ENCODE measurements at places on chromosomes 13 and 19.

- no peak overlapping the region for H3K4me3 ChIP-seq
- DNase-seq: no peak
- no peaks in the 10 kb centered on the region for H3K27me3 ChIP-seq
Measured at GRCh38 chr13:79030513-79030912, 371.6 kb upstream of the OBI1 start.

- no peak overlapping the region for H3K4me3 ChIP-seq
- no peak overlapping the region for H3K27ac ChIP-seq
- no peaks in the 10 kb centered on the region for H3K27me3 ChIP-seq
Measured at GRCh38 chr13:58160980-58161379, 529.4 kb downstream of the PCDH17 start.

DNA sequence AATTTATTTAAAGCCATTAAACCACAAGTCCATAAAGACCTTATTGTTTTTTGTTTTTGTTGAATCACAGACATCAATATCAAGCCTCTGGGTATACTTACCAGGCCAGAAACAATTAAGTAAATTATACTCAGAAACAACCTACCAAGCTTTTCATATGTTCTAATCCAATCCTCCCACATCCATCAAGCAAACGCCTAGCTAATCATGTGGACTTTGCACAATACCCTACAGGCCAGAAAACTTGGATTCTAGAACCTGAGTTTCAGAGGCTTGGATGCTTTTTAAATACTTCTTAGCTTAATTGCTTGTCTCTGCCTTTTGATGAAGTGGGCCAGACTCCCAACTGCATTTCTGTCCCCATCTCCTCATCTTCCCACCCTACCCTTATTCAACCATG lies 39.9 kb downstream of the TGDS start:
- no peak for DNase-seq
- no peaks in the 10 kb centered on the region for H3K36me3 ChIP-seq
- H3K4me3 ChIP-seq: no peak overlapping the region
- no peak overlapping the region for H3K27ac ChIP-seq
- no peaks in the 10 kb centered on the region for H3K4me1 ChIP-seq

GRCh38 chr13:106314417-106314816 lies 221.0 kb downstream of the EFNB2 start:
- no peaks in the 10 kb centered on the region for H3K36me3 ChIP-seq
- H3K27ac ChIP-seq: no peak overlapping the region
- no peaks in the 10 kb centered on the region for H3K27me3 ChIP-seq
- no peak for DNase-seq
- no peak overlapping the region for H3K4me3 ChIP-seq

GRCh38 chr13:110957181-110957884 lies 42.5 kb upstream of the ANKRD10 start:
- H3K27me3 ChIP-seq: no peaks in the 10 kb centered on the region
- no peak for DNase-seq
- H3K36me3 ChIP-seq: no peaks in the 10 kb centered on the region
- no peak overlapping the region for H3K27ac ChIP-seq

DNA sequence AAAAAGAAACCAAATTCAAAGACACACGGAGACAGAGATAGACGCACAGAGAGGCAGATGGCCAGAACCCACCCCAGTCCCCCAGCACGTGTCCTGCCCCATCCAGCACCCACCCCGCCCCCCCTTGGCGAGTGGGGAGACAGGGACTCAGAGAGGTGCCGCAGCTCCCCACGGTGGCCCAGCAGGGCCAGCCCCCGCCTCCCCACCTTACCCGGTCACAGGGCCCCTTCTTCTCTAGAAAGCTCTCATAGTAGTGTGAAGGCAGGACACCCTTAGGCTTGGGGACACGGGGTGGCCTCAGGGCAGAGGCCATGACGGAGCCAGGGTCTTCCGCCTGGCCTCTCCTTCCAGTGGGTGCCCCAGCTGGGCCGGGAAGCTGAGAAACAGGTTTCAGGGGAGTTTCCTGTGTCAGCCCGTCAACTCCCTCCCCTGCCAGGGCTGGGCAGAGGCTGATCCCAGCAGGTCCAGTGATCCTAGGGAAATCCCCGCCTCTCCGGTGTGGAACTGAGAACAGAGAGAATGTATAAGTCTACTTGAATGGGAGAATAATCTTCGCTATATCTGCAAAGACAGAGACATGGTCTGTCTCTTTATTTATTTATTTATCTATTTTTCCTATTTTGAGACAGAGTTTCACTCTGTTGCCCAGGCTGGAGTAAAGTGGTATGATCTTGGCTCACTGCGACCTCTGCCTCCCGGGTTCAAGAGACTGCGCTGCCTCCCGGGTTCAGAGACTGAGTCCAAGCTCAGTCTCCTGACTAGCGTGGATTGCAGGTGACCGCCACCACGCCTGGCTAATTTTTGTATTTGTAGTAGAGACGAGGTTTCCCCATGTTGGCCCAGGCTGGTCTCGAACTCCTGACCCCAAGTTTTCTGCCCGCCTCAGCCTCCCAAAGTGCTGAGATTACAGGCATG lies at the start of gene STAP2:
Gene STAP2, minus strand, starts transcription at position 387 of the 915 bp plus-strand sequence. Its CDS starts 74 bp downstream, at position 313.
- no peak for DNase-seq
- no peaks in the 10 kb centered on the region for H3K4me1 ChIP-seq
- H3K36me3 ChIP-seq: no peaks in the 10 kb centered on the region
- H3K27ac ChIP-seq: peak within 1 kb of the TSS; percentile 70

DNA sequence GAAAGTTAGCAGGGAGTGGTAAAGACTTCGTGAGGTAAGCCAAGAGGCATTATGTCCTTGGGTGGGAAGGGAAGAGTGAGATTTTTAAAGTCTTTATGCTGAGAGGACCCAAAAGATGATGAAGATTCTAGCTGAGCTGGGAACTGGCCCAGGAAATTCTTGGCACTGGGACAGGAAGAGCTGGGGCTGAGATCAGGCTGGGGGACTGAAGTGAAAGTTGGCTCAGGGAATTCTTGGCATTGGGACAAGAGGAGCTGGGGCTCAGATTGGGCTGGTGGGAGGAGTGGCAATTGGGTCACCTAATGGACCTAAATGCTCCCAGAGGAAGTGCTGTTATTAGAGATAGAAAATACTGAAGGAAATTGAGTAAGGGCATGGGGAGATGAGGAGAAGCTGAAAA lies 8.8 kb downstream of the SCEL start:
- no peaks in the 10 kb centered on the region for H3K36me3 ChIP-seq
- H3K4me1 ChIP-seq: no peaks in the 10 kb centered on the region
- no peaks in the 10 kb centered on the region for H3K27me3 ChIP-seq
- H3K4me3 ChIP-seq: no peak overlapping the region
- peak; percentile 51 for DNase-seq

DNA sequence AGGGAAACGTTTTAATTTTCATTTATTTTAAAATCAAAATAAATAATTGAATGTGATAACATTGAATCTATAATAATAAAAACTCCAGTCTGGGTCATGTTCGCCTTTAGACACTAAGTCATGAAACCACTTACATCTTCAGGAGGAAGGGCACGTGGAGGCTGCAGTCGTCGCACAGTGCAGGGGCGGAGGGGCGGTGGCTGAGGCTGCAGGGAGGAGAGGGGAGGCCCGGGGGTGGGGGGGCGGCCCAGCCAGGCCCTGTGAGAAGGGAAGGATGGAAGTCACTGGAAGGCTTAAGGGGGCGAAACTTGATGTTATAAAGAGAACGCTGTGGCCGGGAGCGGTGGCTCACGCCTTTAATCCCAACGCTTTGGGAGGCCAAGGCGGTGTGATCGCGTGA lies 14.9 kb upstream of the LATS2 start:
- H3K27me3 ChIP-seq: no peaks in the 10 kb centered on the region
- peak overlapping the region; percentile 37 for H3K4me3 ChIP-seq
- H3K4me1 ChIP-seq: no peaks in the 10 kb centered on the region
- H3K27ac ChIP-seq: no peak overlapping the region
- no peaks in the 10 kb centered on the region for H3K36me3 ChIP-seq

GRCh38 chr13:100860866-100861265 lies 186.3 kb upstream of the TMTC4 start:
- no peaks in the 10 kb centered on the region for H3K27me3 ChIP-seq
- DNase-seq: no peak
- no peak overlapping the region for H3K4me3 ChIP-seq
- H3K36me3 ChIP-seq: no peaks in the 10 kb centered on the region
- no peak overlapping the region for H3K27ac ChIP-seq
- no peaks in the 10 kb centered on the region for H3K4me1 ChIP-seq

GRCh38 chr19:27993619-27994570 lies 1219.1 kb downstream of the UQCRFS1 start:
- no peaks in the 10 kb centered on the region for H3K4me1 ChIP-seq
- no peak for DNase-seq
- H3K36me3 ChIP-seq: no peaks in the 10 kb centered on the region
- no peak overlapping the region for H3K4me3 ChIP-seq
- no peaks in the 10 kb centered on the region for H3K27me3 ChIP-seq

DNA sequence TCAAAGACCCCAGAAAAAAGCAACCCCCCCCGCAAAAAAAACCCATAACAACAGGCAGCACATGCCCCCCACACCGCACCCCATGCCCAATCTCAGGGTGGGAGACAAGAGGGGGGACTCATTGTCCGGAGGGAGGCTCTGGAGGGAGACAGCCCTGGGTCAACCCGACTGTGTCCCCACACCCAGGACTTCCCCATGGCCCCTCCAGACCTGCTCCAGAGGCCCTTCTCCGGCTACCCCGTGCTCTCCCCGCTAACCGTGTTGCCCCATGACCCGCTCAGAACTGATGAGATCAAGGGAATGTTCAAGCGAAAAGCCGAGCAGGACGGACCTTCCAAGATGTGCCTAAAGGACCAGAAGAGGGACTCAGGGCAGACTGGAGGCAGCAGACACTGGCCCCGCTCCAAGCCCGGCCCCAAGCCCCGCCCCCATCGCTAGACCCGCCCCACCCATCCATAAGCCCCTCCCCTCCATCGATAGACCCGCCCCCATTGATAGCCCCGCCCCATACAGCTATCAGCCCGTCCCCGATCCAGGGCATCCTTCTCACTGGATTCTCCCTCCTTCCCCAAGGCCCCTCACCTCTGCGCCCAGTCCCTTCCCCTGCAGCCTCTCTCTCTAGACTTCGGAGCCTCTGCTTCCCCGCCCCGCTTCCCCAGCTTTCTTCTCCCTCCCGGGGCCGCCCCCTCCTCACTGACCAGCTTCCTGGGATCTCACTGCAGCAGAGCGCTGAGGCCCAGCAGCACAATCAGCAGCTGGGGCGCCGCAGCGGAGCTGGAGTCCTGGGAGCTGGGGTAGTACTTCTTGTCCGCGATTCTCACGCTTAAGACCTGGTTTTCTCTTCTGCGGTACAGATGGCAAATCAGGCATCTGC lies 2.2 kb downstream of the BST2 start:
- H3K4me3 ChIP-seq: peak overlapping the region; percentile 48
- no peaks in the 10 kb centered on the region for H3K27me3 ChIP-seq
- H3K36me3 ChIP-seq: no peaks in the 10 kb centered on the region
- H3K4me1 ChIP-seq: no peaks in the 10 kb centered on the region
- DNase-seq: no peak

- H3K4me3 ChIP-seq: no peak overlapping the region
- H3K4me1 ChIP-seq: no peaks in the 10 kb centered on the region
- H3K36me3 ChIP-seq: no peaks in the 10 kb centered on the region
- no peaks in the 10 kb centered on the region for H3K27me3 ChIP-seq
Measured at GRCh38 chr13:50106559-50106958, 91.3 kb downstream of the KCNRG start.

DNA sequence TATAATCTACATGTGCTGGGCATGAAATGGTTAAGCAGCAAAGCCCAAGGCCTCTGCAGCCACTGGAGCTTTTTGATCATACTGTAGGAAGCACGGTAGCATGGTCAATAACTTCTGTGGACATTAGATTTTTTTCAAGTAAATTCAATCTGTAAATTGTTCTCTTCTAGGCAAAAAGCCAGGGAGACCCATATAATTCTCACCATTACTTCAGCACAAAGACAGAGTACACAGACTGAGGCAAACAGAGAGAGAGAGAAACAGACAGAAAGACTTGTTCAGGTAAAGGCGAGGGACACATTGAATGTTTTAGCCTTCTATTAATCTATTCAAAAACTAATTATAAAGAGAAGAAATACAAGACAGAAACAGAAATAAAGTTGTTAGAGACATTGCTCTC lies 349.4 kb downstream of the RFC3 start:
- no peaks in the 10 kb centered on the region for H3K27me3 ChIP-seq
- DNase-seq: no peak
- no peak overlapping the region for H3K4me3 ChIP-seq
- peaks cover 6% of the 10 kb centered on the region for H3K4me1 ChIP-seq
- H3K36me3 ChIP-seq: no peaks in the 10 kb centered on the region

DNA sequence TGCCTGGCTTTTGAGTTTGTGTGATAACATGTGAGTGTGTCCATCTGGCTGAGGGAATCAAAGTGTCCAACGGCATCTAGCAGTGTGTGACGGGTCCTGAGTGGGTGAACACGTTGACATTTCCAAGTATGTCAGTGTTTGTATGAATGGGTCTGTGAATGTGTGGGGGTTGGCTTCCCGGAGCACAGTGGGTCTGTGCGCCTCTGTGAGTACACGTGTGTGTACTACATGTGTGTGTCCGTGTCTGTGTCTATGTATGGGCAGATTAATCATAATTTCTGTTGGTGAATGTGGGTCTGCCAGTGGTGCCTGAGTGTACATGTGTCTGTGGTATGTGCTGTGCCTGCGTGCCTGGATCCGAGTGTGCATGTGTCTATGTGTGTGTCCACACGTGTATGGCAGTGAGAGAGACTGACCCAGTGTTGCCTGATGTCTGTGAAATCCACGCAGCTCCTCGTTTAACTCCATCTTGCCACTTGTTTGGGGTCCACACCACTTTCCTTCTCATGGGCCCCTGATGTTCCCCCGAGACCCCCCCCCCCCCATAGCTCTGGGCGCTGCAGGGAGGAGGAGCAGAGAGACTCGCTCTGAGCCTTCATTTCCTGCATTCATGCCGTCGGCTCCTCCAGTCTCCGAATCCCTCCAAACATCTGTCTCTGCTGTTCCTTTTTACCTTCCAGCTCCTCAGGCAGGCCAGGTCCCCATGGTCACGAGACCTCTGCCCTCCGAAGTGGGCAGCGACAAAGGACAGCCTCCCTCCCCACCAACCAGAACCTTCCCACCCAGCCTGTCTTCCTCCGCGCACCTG lies 5.3 kb downstream of the CCDC8 start:
- peak overlapping the region; percentile 25 for H3K27ac ChIP-seq
- no peak for DNase-seq
- H3K4me3 ChIP-seq: no peak overlapping the region
- H3K27me3 ChIP-seq: no peaks in the 10 kb centered on the region

DNA sequence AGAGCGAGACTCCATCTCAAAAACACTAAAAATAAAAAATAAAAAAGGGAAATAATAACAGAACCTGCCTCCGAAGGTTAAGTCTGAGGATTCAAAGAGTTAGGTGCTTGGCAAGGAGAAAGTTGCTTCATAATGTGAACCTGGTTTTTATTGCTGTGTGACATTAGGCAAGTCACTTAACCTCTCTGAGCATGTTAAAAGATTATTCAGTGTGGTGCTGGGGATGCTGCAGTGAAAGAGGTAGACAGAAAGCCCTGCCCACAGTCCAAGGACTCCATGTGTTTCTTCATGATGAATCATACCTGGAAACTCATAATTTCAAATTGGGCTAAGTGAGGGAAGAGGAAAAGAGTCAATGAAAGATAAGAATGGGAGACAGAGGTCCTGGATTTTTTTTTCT lies 2.4 kb downstream of the IL27RA start:
- no peaks in the 10 kb centered on the region for H3K36me3 ChIP-seq
- DNase-seq: no peak
- no peak overlapping the region for H3K27ac ChIP-seq
- H3K4me1 ChIP-seq: no peaks in the 10 kb centered on the region
- peaks cover 8% of the 10 kb centered on the region for H3K27me3 ChIP-seq

- no peaks in the 10 kb centered on the region for H3K27me3 ChIP-seq
- H3K4me3 ChIP-seq: no peak overlapping the region
- H3K4me1 ChIP-seq: no peaks in the 10 kb centered on the region
- H3K27ac ChIP-seq: no peak overlapping the region
Measured at GRCh38 chr13:74450964-74451363, 316.8 kb upstream of the KLF12 start.

Measured in uterus (tissue), 4 donors.